Esophagus muscularis mucosa (tissue), 4 donors: ENCODE measurements at places on chromosomes 5 and 9. TPM values are rescaled to one million over a fixed set of nuclear protein-coding genes. Genes with fewer than 3 reads are reported as not detected.

Gene BNC2
- 95.3 TPM for total RNA-seq

Gene FAM81B
- not detected for total RNA-seq

Gene EGFL7
- total RNA-seq, result 91.7 TPM

Gene PCDHB2
- total RNA-seq, result 3.2 TPM

Gene LHX3
- total RNA-seq, result not detected

Gene MRNIP
- total RNA-seq, result 21.2 TPM

Gene TRIM14
- 6.1 TPM for total RNA-seq

Gene SLC6A18
- not detected for total RNA-seq

Gene NUTM2F
- not detected for total RNA-seq

Gene GLRA1
- total RNA-seq, result not detected

Gene RAB3C
- 4.6 TPM for total RNA-seq

Gene PAEP
- not detected for total RNA-seq

Gene C7
- total RNA-seq, result 919 TPM

Gene TMC1
- total RNA-seq, result not detected

Gene RASGRF2
- total RNA-seq, result 7.6 TPM

Gene TUSC1
- total RNA-seq, result 43.5 TPM

Gene FOXD1
- total RNA-seq, result 15.7 TPM

Gene GALT
- 15.9 TPM for total RNA-seq

Gene PROB1
- 10.4 TPM for total RNA-seq

Gene EPB41L4A
- 8.3 TPM for total RNA-seq

Gene RBM27
- 18.4 TPM for total RNA-seq

Gene ZFP37
- total RNA-seq, result 2.1 TPM

Gene SAPCD2
- not detected for total RNA-seq

Gene MAML1
- total RNA-seq, result 27.8 TPM

Gene PGM5
- total RNA-seq, result 573 TPM

Gene SPACA9
- 10.1 TPM for total RNA-seq

Gene PCDHA9
- total RNA-seq, result 0.06 TPM

Gene AMBP
- total RNA-seq, result not detected

Gene PCDHGB3
- 4.4 TPM for total RNA-seq

Gene ARRDC3
- 48.6 TPM for total RNA-seq

Gene YIPF5
- 29.1 TPM for total RNA-seq

Gene CA9
- total RNA-seq, result not detected

Gene FAM221B
- total RNA-seq, result not detected

Gene GPR150
- total RNA-seq, result 1.1 TPM

Gene PCSK5
- total RNA-seq, result 37.4 TPM

Gene SLC6A3
- not detected for total RNA-seq

Gene SPATA31A6
- not detected for total RNA-seq

Gene C6
- 1.7 TPM for total RNA-seq

Gene SLIT3
- total RNA-seq, result 81.8 TPM

Gene PCDHA10
- 0.33 TPM for total RNA-seq

Gene PPP3R2
- total RNA-seq, result not detected

Gene SARDH
- 0.50 TPM for total RNA-seq

Gene PIP5K1B
- 1.3 TPM for total RNA-seq

Gene BTNL3
- not detected for total RNA-seq

Gene SETX
- total RNA-seq, result 46.1 TPM

Gene ANKDD1B
- total RNA-seq, result 0.33 TPM

Gene PRR16
- 4.6 TPM for total RNA-seq

Gene IL9
- not detected for total RNA-seq

Gene SPINK13
- not detected for total RNA-seq

Gene CMYA5
- 5.1 TPM for total RNA-seq

Gene ALDOB
- not detected for total RNA-seq

Gene FAM169A
- 0.80 TPM for total RNA-seq

Gene WHRN
- total RNA-seq, result 9.1 TPM

Gene PCDHGA5
- total RNA-seq, result 4.3 TPM

Gene ZBED3
- 11.3 TPM for total RNA-seq

Gene FYB1
- 3.2 TPM for total RNA-seq

Gene PLAC8L1
- total RNA-seq, result not detected

Gene CSF1R
- total RNA-seq, result 32.4 TPM

Gene ZNF879
- total RNA-seq, result 4.5 TPM

Gene SPINK4
- total RNA-seq, result not detected
